ENCODE measurements at places on chromosomes 11 and 22.

- no peak for DNase-seq
These were observed 15.9 kb upstream of the GLYATL1 start for GRCh38 chr11:58923300-58923788.

GRCh38 chr22:32492111-32492510 is 17.5 kb downstream of the FBXO7 start:
- DNase-seq, result no peak

GRCh38 chr11:44865866-44866272 is 84.8 kb downstream of the TP53I11 start:
- no peak for DNase-seq

- DNase-seq, result no peak
These were observed 36.3 kb upstream of the JAM3 start for GRCh38 chr11:134032501-134033091.

GRCh38 chr11:129416080-129416820 is 40.6 kb downstream of the BARX2 start:
- no peak for DNase-seq

- DNase-seq, result peak; percentile 44
These were observed 849 bp downstream of the TCF20 start for GRCh38 chr22:42269432-42270175.

- DNase-seq, result no peak
These were observed 9.8 kb downstream of the PACSIN2 start for GRCh38 chr22:43005106-43005505.

DNA sequence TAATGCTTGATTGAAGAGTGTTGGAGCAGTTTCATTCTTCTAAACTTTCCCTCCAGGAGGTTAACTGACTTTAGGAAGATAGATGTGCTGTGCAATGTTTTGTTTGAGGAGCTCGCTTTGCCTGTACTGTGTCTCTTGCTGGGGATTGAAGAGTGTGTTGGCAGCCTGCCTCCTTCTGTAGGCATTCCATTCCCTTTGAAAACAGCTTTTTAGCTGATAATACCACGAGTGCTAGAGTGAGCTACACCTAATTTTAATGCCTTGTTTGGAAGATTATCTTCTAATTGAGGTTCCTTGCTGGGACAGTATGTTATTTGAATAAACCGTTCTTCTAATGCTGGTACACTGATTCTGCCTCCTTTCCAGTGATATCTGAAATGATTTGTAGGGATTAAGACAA is 7.2 kb downstream of the DDX10 start:
- DNase-seq, result peak; percentile 80

DNA sequence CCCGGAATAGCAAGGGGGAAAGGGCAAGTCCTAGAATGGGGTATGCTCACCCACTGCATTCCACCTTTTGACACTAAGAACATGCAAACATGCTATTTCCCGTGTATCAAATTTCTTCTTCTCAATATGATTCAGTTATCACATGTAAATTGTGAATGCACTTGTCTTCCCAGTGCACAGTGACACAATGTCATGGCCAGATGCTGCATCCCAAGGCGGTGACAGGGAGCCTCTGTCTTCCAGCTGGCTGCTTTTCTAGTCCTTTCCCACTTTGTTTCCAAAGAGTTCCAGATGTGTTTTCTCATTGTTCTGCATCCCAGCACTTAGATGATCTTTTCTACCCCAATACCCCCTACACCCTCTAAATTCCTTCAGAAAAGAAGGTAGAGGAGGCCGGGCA is 12.4 kb downstream of the SLC25A18 start:
- no peak for DNase-seq

GRCh38 chr11:1262172-1263006 is 39.5 kb downstream of the MUC5B start:
- peak; percentile 92 for DNase-seq

- DNase-seq, result no peak
These were observed 774 bp downstream of the APOBEC3D start for GRCh38 chr22:39021552-39022250.

- DNase-seq, result no peak
These were observed 777.6 kb downstream of the TBC1D22A start for GRCh38 chr22:47540011-47540410.
